Hematopoietic multipotent progenitor cell treated with erythropoietin and hydrocortisone succinate and interleukin-3 and kit ligand, for 6 days (in vitro differentiated cells): ENCODE measurements at places on chromosomes 3 and 15.

- DNase-seq: peak; percentile 28
These were observed 29.0 kb downstream of the IFT122 start for GRCh38 chr3:129469026-129469425.

- peak; percentile 70 for DNase-seq
These were observed 3.5 kb downstream of the TKT start for GRCh38 chr3:53252096-53252946.

GRCh38 chr3:147195887-147196286 lies 210.5 kb downstream of the ZIC4 start:
- no peak for DNase-seq

GRCh38 chr15:72521682-72522081 lies 47.6 kb downstream of the ARIH1 start:
- no peak for DNase-seq

GRCh38 chr3:136938334-136938733 lies 19.4 kb upstream of the IL20RB start:
- no peak for DNase-seq

GRCh38 chr15:96687388-96688107 lies 357.0 kb downstream of the NR2F2 start:
- no peak for DNase-seq

DNA sequence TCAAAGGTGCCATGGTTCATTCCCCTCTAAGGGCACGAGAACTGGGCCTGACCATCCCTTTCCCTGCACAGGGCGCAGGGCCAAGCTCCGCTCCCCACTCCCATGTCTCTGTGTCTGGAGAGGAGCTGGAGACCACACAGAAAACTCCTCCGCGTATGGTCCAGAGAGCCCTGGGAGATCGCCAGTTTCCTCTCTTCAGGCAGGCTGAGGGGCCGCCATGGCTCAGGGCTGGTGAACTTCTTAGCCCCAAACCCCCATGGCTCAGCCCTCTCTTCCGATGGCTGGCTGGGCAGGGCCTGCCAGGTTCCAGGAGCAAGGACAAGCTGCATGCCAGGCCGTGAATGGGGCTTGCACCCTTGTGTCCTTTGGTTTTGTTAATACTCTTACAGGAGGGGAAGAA lies 52.9 kb downstream of the EXOG start:
- DNase-seq: no peak
